ENCODE measurements at places on chromosomes 11 and 22.

GRCh38 chr11:98561252-98561651, 459.5 kb upstream of the CNTN5 start:
- DNase-seq = no peak

DNA sequence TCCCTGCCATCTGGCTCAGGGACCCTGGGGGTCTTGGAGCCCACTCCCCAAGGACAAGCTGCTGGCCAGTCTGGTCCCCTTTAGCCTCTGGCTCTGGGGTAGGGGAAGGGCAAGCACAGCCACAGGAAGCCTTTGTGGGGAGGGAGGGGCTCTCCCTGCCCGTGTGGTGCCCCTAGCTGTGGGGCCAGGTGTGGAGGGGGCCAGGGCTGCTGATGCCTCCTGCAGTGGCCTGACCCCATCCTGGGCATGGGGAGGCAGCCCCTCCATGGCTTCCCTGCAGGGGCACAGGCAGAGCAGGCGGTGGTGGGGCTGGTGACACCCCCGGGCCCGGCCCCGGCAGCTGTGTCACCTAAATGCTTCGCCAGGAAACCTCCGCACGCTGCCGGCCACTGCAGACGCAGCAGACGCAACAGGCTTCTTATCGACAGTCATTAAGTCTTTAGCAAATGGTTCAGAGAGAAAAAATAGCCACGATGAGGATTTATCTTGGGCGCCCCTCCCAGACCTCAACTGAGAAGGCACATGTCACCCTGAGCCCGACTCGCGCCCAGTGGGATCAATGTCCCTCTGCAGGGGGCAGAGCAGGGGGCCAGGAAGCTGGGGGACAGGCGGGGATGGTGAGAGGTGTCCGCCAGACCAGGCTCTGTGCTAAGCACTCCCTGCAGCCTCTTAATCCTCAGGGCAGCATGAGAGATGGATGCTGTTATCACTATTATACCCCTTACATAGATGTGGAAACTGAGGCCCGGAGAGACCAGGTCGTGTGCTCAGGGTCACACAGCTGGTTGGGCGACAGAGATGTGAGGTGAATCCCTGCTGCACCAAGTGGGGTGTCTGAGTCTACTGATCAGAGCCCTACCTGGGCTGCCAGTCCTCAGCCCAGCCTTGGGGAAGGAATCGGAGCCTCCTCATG, 33.9 kb downstream of the FLRT1 start:
- DNase-seq = no peak

DNA sequence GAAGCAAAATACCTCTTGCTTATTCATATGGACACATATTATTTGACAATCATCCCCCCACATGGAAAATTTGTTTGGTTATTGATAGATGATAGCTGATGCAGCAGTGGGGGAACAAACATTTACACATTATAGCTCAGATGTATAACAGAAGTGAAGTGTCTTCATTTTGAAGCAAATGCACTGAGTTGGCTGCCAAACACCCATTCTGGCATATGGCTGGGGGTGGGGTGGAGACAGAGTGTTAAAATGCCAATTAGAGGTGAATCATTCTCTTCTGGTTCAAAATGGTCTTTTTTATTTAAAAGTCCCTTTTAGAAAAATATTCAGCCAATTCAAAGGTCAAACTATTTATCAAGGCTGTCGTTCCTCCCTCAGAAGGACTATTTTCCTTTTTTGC, 157.3 kb upstream of the TRPC6 start:
- DNase-seq = no peak

- no peak for DNase-seq
These were observed 45.2 kb downstream of the LGR4 start for GRCh38 chr11:27427183-27427980.

DNA sequence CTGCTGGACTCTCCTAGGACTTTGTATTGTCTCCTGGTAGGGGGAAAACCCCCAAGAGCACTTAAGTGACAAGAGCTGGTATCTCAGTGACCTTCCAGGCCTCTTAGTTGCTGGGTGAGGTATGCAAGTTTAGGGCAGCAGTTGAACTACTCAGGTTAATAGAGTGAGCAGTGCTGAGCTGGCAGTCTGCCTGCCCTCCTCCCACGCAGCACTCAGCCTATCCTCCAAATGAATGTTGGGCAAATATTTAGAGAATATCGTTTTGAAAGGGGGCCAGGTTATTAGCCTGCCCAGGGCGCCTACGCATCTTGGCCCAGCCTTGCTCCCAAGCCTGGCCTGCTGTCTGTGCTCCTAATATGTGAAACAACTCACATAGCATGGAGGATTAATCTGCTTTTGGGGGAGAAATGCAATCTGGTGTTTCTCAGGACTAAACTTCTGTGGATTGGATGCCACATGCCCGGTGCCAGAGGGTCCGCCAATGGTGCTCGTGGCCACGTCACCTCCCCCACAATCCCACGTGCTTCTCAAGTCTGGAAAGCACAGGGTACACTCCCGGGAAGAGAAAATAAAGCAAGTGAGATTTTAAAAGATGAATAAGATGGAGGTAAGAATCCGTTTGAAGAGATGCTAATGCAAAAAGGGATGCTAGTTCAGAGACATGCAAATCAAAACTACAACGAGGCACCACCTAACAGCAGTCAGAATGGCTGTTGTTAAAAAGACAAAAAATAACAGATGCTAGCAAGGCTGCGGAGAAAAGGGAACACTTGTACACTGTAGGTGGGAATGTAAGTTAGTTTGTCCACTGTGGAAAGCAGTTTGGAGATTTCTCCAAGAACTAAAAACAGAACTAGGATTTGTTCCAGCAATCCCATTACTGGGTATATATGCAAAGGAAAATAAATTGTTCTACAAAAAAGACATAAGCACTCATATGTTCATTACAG, 67.7 kb downstream of the SPON1 start:
- peak; percentile 82 for DNase-seq

GRCh38 chr11:13127161-13127560, 118.0 kb downstream of the RASSF10 start:
- no peak for DNase-seq

- peak; percentile 21 for DNase-seq
These were observed 60.2 kb upstream of the PPARA start for GRCh38 chr22:46090036-46090591.

DNA sequence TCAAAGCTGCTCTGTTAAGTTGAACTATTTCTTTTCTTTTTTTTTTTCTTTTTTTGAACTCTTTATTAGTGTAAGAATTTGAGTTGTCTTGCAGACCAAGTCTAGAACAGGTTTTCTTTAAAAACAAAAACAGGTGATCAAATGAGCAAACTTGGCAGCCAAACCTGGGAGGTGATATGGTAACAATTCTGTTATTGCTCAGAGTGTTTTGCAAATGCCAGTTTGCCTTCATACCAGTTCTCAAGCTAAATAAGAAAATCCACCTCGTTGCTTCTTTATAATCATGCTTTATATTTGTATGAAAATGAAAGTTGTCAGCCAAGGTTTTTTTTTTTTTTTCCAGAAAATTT, 76.9 kb downstream of the DEPDC5 start:
- no peak for DNase-seq

GRCh38 chr11:109972939-109973338, 120.3 kb upstream of the ZC3H12C start:
- no peak for DNase-seq

GRCh38 chr11:105401269-105401809, 208.5 kb upstream of the GRIA4 start:
- DNase-seq = no peak

GRCh38 chr22:28105413-28105812, 186.4 kb upstream of the PITPNB start:
- DNase-seq = peak; percentile 30

DNA sequence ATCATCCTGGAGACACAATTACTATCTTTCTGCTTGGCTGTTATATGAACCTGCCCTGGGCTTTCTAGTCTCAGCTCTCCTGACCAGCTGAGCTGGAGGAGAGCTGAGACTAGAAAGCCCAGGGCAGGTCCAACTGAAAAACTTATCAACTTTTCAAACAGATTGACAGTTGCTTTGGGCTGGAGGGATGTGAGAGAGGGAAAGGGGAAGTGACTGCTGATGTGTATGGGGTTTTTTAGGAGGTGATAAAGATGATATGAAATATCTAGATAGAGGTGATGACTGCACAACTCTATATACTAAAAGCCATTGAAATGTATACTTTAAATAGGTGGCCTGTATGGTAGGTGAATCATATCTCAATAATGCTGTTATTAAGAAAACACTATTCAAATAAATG, 60.2 kb upstream of the CHRM4 start:
- no peak for DNase-seq

DNA sequence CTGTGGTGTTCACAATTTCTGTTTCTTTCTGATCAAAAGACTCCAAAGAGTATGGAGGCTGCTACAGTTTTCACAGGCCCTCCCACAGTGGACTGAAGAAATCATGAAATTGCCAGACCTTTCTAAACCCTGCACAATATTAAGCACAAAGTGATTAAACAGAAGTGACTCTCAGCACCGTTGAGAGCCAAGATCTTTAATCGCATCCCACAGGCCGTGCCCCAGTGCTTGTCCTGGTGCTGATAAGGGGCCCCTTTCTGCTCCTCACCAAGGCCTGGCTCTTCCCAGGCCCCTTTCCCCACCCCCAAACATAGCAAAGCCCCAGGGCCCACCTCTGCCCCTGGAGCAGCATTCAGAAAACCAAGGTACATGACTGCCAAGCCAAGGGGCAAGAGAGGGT, 57.4 kb upstream of the BMAL1 start:
- no peak for DNase-seq

DNA sequence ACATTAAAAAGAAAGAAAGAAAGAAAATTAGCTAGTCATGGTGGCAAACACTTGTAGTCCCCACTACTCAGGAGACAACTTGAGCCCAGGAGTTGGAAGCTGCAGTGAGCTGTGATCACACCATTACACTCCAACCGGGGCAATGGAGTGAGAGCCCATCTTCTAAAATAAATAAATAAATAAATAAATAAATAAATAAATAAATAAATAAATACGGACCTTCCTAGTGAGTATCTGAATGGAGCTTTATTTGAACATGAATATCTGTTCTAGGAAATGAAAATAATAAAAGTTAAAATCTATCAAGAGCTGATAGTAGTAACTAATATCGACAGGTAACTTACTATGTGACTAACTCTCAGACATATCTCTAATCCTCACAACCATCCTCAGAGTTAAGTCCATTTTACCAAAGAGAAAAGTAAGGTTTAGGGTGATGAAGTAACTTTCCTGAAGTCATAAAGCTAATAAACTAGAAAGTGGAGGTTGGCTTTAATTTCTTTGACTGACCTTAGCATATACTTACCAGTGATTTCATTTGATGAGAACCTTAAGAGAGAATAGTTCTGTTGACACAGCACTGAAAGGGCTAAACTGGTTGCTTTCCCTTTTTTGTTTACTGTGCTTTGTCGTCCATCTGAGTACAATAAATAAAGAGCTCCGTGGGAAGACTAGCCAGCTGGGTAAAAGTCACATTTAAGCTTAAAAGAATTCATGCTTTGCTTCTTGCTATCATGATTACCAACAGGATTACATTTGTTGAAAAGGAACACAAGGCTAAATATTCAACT, 22.4 kb downstream of the ENTHD1 start:
- DNase-seq = no peak

DNA sequence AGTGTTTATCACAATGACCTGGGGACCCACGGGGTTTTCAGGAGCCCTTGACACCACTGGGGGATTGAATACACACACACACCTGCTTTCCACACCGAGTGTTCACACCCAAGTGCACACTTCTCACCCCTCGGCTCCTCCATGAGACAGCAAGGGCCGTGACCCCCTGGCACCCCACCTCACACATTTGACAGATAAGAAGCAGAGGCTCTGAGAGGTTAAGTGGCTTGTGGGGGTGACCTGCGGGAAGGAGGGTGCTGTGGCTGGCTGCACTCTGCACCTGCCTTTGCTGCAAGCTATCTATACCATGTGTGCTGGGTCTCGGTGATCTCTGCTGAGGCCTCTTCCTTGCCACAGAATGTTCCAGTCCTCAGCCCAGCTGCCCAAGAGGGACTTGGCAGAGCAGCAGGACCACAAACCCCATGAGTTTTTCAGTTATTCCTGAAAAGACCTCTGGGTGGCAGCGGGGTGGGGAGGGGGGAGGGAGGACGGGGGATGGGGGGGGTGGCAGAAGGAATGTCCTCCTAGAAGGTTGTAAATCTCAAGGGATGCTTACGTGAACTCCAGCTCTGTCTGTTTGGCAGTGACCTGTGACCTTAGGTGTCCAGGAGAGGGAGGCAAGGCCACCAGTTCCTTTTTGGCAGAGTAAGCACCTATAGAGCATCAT, 47.9 kb upstream of the RFPL3 start:
- no peak for DNase-seq

- peak; percentile 68 for DNase-seq
These were observed 536.6 kb downstream of the SOX6 start for GRCh38 chr11:15819679-15820286.

- DNase-seq = peak; percentile 90
These were observed at the start of gene ATG16L2 for GRCh38 chr11:72814286-72815109. TSS of gene ATG16L2 (plus strand) at chr11:72814411. CDS start at chr11:72814446, 35 bp downstream.

GRCh38 chr11:128450882-128451651, 136.3 kb downstream of the ETS1 start:
- DNase-seq = no peak

DNA sequence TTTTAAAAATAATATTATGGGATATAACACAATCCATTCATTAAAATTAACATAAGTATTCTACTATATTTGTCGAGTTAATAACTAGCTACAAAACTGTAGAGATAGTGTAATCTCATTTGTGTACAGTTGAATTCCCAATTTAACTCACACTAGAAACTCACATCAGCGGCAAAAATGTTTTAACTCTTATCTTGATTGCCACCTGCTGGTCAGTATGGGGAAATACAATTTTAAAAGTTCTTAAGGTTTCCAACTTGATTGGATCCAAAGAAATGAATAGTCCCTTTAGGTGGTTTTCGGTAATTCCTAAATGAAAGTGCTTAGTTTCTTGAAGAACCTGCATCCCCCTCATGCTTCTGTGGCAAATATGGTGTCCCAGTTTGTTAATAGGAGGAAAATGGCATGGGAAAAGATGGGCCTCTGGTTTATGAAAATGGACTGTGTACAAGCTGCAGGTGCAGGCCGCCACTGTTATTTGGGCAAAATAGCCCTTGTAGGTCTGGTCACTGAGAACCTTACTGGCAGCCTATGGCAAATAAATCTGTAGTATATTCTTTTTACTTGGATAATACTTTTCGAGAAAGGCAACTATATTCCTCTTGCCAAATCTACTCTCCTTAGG, 33.7 kb upstream of the SLC17A6 start:
- no peak for DNase-seq

GRCh38 chr11:61963282-61964057, 4.0 kb downstream of the FTH1 start:
- no peak for DNase-seq
